ENCODE measurements at places on chromosomes 2 and 18.

DNA sequence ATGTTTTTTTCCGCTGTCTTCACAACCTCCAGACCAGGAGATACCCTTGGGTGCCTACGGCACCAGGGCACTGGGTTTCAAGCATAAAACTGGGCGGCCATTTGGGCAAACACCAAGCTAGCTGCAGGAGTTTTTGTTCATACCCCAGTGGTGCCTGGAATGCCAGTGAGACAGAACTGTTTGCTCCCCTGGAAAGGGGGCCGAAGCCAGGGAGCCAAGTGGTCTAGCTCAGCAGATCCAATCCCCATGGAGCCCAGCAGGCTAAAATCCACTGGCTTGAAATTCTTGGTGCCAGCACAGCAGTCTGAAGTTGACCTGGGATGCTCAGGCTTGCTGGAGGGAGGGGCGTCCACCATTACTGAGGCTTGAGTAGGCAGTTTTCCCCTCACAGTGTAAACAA lies 265.3 kb upstream of the ZEB2 start:
- no peak for DNase-seq

DNA sequence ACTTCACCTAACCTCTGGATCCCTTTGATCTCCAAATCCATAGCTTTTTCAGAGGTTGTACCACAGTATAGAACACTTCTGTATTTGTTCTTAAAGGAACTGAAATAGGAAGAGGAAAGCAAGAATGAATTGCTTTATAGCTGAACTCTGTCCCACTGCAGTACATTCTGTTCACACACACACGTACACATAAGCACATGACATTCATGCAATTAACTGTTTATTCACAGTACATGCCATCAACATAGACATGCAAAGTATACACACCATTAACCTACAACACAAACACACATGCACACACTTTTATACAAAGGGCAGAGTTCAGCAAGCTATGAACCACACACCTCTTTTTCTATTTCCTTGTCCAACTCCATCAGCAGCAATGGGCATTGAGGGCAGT lies 43.2 kb downstream of the MRPL33 start:
- no peak for DNase-seq

DNA sequence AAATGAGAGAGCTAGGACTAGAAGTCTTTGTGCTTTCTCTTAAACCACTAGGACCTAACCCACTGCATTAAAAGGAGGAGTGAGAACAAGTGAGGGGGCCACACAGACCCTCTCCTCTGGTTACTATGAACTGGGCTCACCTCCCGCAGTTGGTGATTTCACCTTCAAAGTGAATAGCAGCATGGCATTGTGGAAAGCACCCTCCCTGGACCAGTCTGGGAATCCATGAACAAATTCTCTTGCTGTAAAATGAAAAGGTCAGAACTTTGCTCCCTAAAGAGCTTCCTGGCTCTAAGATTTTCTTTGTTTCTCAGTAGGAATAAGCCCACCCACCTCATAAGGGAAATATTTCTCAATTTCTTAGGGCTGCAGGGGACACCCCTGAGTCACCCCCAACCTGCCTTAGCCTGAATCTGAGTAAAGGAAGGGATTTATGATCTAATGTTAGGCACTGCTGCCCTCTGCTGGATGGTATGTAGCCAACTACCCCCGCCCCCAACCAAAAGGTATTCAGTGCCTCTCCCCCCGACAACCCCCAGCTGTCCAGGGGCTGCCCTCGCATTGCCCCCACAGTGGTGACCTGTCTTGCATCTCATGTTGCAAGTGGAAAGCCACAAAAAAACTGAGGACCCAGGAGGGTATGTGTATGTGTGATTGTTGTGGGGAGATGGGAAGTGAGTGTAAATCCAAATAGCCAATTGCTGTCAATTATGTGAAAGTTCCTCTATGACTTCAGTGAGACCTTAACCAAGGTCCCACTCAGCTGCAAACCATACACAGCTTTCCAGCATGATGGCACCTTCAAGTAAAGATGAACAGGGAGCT lies 230.9 kb upstream of the SLC14A2 start:
- peak; percentile 41 for DNase-seq

- peak; percentile 17 for DNase-seq
These were observed 50.2 kb downstream of the COL4A3 start for GRCh38 chr2:227214622-227215041.

DNA sequence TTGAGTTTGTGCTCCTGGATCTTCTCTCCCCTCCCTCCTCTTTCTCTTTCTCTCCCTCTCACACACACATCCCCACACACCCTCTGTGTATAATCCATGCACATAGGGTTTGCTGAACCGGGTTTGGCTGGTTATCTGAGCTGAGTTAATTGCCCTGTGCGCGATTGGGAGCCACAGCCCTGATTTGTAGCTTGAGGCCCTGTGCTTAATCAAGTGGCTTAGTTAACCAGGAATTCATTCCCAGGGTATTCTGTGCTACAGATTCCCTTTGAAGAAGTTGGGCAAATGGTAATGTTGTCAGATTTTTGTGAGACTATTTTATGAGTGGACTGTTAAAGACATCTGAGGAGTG lies 6.2 kb downstream of the PARD3B start:
- DNase-seq: no peak

- DNase-seq: no peak
These were observed 19.5 kb downstream of the C2orf74 start for GRCh38 chr2:61181382-61182058.

DNA sequence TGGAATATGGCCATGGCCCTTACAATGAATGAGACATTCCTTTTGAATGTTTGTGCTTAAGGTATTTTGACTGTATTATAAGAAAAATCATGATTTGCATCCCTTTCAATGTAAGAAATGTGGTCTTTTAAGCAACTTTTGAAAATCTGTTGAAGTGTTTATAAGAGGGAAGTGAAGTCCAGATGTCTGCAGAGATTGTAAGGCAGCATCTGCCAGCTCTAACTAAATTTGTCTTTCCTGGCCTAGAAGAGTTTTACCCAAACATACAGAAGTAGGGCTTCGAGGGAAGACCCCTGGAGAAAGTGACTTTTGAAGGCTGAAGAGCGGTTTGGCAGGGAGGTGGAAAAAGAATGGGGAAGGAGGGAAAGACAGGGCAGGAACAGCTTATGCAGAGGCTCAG lies 12.2 kb downstream of the EML6 start:
- no peak for DNase-seq

GRCh38 chr2:151052850-151053660 lies 208.6 kb downstream of the RBM43 start:
- DNase-seq: no peak

- DNase-seq: no peak
These were observed 33.1 kb upstream of the POLE4 start for GRCh38 chr2:74925361-74925786.

- DNase-seq: no peak
These were observed 286.7 kb upstream of the LRRTM1 start for GRCh38 chr2:80591233-80591632.

DNA sequence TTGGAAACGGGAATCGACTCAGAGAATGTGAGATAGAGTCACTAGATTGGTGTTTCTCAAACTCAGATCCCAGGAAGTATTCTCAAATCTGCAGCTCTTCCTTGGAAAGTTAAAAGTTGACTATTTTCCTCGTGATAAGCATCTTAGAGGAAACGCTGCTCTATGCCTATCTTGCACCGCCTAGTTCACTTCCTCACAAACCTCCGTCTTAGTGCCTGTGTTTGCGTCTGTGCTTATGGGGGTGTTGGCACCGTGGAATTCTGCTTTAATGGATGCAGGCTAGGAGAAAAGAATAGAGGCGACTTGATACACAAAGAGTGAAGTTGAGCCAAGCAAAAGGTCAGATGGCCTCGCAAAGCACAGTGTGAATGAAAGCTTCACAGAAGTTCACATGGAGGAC lies 255.3 kb upstream of the ID2 start:
- no peak for DNase-seq

GRCh38 chr2:223967981-223968380 lies 10.7 kb downstream of the MRPL44 start:
- peak; percentile 50 for DNase-seq

- no peak for DNase-seq
These were observed 4.4 kb downstream of the TBR1 start for GRCh38 chr2:161420406-161421074.

- no peak for DNase-seq
These were observed 240.3 kb downstream of the HDAC4 start for GRCh38 chr2:239160226-239161143.

- peak; percentile 46 for DNase-seq
These were observed at the start of gene CYP27C1 for GRCh38 chr2:127220102-127220767. TSS of gene CYP27C1 (minus strand) at chr2:127220299. CDS start at chr2:127220270, 29 bp downstream.

- no peak for DNase-seq
These were observed 7.7 kb upstream of the ST8SIA5 start for GRCh38 chr18:46764586-46764985.

GRCh38 chr2:204127238-204127637 lies 190.7 kb downstream of the ICOS start:
- DNase-seq: peak; percentile 17

- DNase-seq: no peak
These were observed 352.0 kb upstream of the SLC8A1 start for GRCh38 chr2:40803900-40804299.

DNA sequence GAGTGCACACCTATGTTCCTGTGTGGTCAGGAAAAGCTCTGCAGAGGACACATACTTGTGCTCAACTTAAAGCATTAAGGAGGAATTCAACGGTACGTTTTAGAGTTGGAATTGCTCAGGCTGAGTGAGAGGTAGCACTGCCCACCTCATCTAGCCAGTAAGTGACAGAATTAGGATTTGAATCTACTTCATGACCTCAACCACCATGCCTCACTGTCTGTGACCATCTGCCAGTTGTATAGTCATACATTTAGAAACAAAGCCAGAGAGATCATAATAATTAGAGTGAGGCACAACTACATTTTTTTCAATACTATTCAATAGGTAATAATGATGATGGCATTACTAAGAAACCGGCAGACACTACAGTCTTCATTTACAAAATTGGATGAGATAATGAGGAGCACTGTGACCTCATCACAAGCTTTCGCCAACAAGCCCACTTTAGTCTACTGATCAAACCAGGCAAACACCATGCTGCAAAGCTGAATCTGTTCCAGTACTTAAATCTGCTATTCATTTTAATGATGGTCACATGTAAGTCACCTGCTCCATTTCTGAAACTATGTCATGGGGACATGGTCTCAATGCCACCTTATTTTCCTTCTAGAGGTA lies 1018.4 kb downstream of the TMEM182 start:
- no peak for DNase-seq

GRCh38 chr2:9972621-9973479 lies 21.4 kb downstream of the GRHL1 start:
- DNase-seq: peak; percentile 69

DNA sequence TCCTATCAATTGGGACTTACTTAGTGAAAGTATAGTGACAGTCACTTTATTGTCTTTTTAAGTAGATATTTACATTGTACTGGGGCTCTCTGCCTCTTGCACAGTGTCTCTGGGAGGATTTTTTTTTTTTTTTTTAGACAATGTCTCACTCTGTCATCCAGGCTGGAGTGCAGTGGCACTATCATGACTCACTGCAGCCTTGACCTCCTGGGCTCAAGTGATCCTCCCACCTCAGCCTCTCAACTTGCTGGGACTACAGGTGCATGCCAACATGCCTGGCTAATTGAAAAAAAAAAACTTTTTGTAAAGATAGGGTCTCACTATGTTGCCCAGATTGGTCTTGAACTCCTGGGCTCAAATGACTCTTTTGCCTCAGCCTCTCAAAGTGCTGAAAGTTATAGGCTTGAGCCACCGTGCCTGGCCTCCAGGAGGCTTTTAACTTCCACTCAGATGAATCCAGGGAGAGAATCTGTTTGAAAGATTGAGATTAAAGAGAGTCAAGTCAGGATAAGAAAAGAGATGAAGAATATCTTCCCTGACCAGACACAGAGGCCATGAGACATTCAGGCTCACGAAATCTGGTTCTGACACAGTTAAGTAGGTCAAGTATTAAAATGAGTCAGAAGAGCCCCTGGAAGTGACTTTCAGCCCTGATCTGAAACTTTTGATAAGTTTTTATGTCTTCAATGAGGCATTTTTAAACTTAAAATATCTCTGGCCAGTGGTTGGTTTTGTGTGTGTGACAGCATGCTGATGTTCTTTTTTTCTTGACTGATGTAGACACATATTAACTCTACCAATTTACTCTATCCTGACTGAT lies 18.3 kb downstream of the ARHGEF33 start:
- DNase-seq: no peak

DNA sequence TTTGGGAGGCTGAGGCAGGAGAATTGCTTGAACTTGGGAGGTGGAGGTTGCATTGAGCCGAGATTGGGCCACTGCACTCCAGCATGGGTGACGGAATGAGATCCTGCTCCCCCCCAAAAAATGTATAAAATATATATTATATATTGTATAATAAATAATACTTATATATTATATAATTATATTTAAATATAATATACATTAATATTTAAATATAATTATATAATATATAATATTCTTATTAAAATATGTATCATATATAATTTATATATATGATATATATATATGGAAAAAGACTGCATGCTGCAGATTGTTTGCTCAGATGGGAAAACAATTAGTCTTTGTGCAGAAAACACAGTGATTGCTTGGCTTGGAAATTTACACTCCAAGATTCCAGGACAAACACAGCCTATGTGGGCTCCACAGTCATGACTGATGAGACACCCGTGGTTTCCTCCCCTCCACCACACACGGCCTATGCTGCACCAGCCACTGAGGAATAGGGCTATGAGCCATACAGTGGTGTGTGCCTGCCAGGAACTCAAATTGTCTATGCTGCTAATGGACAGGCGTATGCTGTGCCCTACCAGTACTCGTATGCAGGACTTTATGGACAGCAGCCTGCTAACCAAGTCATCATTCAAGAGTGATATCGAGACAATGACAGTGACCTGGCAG lies 30.0 kb downstream of the PMAIP1 start:
- DNase-seq: peak; percentile 67

- DNase-seq: no peak
These were observed 290.7 kb upstream of the SALL3 start for GRCh38 chr18:78688916-78689315.

DNA sequence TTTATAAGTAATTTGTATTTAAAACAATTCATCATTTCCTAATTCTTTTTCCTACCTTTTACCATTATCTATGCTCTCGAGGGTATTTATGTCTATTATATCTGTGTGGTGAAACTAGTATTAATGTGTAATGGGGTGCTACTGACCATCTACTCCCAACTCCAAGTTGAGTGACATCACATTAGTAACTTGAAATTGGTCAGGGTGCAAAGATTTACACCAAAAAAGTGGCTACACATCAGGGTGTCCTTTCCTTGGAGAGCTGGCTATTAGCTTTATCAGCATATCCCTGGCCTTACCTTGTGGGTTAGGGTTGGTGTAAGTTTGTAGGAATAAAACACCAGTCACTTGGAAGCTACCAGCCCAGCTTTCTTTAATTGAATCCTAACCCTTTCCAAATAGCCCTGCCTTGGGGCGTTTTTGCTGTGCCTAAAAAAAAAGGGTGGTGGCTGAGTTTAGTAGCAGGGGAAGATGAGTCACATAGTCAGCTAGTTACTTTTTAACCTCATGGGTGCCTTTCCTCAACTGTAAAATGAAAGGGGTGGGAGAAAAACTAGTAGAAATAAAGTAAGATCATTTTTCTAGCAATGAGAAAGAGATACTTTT lies 14.0 kb downstream of the ANXA4 start:
- DNase-seq: peak; percentile 81
